NCI-H187 (cell line): ENCODE measurements at places on chromosomes 3 and 15.

DNA sequence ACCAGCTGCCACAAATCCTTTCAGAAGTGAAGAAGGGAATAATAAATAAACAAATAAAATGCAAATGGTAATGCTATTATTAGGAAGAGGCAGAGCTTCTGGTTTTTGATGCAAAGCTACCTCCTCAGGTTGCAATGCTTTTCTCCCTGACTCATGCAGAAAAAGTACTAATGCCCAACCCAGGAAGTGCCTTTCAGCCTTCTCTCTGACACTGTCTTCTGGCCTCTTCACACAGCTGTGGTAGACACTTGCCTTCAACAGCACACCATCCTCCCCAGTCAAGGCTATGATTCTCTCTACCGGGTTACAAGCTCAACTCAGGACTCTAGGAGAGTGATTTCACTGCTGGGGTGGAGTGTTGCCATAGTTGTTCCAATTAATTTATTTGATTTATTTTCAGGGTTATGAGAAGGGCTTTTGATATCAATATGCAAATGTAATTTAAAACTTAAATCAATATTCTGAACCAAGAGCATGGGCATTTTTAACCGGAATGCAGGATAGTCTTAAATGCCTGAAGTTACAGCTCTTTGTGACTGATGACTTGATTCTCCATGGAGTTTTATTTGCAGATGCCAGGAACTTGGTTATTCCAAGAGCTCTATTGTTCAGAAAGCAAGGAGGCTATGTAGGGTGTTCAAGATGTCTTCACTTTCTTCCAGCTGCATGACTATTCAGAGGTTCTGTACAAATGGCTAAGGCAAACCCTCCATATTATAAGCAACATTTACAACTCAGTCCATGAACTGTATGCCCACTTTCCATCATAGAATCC is 27.1 kb upstream of the GALNT15 start:
- DNase-seq = no peak

DNA sequence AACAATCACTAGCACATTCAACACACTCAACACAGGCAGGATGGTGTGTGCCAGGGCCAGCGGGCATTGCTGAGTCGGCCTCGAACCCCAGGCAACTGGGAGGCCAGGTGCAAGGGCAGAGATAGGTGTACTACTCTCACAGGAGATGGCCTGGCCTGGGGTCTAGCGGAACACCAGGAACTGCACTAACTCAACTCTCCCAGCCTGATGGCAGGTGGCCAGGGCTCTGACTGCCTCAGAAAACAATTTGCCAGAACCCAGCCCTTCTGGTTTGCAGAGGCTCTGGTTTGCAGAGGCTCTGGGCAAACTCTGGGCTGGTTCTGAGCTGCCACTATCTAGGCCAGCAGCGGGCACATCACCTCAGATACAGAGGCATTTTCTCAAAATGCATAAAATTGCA is 229.2 kb upstream of the CHRNA7 start:
- DNase-seq = no peak

GRCh38 chr15:67786646-67787045 is 38.7 kb upstream of the SKOR1 start:
- no peak for DNase-seq

DNA sequence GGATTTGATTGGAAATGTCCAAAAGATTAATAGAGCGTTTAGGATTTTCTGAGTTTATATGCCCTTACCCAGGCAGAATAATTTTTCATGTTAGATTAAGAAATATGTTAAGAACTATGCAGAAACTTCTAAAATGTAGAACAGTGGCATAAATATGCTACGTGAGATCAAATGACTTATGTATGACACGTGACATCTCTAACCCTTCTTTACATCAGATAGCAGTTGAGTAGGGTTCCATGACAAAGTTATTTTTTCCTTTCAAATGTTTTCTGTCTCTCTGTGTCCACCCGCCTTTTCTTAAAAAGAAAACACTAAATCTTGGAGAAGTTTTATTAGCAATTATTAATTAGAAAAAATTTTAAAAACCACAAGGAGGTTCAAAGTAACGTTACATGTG is 8.6 kb upstream of the TFG start:
- DNase-seq = no peak

DNA sequence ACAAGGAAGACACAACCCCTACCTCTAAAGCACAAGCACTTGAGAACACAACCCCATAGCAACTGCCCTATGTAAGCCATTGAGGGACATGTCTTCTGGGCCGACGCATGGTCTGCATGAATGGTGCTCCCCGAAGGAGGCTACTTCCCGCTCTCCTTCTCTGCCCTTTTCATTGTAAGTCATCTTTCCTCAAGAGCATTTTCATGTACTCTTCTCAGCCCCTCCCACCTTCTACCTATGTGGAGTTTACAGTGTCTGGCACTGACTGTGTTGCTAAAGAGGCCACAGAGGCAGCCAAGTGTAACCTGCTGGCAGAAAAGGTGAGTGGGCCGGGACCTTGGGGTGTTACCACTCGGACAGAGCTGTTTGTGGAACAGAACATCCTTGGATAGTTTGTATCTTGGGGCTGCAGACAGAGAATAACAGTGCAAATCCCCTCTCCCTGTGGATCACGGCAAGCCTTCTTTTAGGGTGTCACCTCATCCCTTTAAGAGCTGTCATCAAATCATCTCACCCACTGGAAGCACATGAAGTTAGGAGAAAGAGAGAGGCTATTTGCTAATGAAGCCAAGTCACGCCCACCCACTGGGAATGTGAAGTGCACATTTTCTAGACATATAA is 5.6 kb downstream of the AHSG start:
- DNase-seq = no peak

DNA sequence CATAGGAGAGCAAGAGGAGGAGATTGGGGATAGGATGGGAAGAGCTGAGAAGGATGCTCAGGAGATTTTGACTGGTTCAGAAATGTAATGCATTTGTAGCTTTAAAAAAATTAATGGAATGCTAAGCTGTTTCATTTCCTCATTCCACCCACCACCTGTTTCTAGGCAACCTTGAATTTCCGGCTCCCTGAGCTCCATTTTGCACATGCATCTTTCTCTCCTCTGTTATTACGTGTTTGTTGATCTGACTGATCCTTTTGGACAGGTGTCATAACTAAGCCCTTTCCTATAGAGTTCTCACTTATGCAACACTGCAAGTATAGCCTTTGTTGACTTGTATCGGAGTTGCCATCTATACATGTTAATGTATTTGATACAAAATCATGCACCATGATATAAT is 4.3 kb downstream of the TMPRSS7 start:
- DNase-seq = no peak

DNA sequence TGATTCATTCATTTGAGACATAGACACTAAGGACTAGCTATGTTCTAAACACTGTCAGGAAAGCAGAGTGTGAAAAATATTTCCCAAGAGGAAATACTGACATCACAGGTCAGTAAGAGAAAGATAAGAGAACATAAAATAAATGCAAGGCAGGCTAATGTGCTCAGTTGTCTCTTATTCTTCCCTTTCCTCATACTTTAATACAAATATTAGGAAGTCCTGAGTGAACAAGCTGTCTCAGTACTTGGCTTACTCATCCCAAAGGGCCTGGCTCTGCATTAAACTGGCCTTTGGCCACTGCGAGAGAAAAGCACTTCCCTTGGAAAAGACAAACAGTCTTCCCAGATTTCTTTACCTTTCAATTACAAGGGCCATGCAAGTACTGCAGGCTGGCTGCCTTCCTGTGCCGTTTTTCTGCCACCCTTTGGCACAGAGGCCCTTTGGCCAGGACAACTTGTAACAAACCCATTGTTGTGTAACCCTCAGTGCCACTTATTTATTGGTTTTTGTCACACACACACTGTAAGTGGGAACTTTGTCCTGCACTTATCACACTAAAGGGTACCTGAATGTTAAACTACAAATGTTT is 31.7 kb downstream of the EDC3 start:
- no peak for DNase-seq

DNA sequence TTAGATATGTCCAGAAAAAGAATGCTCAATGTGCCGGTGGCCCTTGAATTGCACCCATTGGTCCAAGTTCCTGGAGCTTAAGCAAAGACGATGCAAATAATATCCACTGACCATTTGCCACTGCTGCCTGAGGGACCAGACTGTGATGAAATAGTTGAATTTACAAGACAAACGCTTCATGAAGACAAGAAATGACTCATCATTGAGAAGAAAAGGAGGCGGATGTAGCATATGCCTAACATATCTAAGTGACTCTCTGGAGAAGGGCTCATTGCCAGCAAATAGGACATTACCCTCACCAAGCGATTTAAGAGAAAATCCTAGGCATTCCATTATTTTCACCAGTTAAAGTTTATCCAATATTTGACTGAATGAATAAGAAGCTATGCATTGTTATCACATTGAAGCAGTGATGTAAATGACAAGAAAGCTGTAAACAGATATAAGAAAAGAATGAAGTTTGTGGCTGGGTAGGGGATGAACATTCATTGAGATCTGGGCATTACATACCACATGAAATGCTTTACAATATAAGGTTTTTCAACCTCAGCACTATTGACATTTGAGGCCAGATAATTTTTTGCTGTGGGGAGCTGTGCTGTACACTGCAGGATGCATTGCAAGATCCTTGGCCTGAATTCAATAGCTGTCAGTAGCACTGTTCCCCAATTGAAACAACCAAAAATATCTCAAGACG is 48.9 kb upstream of the CPNE4 start:
- DNase-seq = no peak
